ENCODE measurements at places on chromosomes 5 and 9.

- DNase-seq: no peak
Observed at GRCh38 chr5:142097681-142098080, 10.9 kb upstream of the NDFIP1 start.

- no peak for DNase-seq
Observed at GRCh38 chr5:133048993-133049725, 2.7 kb upstream of the HSPA4 start.

GRCh38 chr9:137320555-137321384, 18.7 kb upstream of the NRARP start:
- no peak for DNase-seq

DNA sequence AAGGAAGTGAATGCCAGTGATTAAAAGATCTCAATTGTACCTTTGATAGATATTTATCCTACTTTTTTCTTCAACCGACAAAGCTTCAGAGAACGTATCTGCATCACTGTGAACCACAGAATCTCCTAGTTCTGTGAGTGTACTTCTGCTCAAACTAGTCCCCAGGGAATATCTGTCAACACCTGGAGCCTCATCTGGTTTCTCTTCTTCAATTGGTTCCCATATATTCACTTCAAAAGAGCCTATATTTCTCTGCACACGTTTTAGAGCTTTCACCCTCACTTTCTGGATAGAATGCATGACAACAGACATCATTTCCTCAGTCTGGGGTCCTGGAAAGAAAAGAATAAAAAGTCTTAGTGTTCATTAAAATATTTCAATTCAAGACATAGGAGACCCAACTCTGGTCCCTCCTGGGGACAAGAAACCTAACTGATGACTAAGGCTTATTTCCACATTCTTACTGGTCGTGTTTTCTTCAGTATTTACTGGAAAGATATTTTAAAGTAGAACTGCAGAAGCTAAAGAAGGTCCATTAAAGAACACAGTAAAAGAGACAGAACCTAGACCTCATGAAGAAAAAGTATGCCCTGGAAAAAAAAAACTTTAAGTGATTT, 64.3 kb downstream of the CPLANE1 start:
- DNase-seq: no peak

- DNase-seq: no peak
Observed at GRCh38 chr5:85052826-85053225, 668.1 kb upstream of the EDIL3 start.

DNA sequence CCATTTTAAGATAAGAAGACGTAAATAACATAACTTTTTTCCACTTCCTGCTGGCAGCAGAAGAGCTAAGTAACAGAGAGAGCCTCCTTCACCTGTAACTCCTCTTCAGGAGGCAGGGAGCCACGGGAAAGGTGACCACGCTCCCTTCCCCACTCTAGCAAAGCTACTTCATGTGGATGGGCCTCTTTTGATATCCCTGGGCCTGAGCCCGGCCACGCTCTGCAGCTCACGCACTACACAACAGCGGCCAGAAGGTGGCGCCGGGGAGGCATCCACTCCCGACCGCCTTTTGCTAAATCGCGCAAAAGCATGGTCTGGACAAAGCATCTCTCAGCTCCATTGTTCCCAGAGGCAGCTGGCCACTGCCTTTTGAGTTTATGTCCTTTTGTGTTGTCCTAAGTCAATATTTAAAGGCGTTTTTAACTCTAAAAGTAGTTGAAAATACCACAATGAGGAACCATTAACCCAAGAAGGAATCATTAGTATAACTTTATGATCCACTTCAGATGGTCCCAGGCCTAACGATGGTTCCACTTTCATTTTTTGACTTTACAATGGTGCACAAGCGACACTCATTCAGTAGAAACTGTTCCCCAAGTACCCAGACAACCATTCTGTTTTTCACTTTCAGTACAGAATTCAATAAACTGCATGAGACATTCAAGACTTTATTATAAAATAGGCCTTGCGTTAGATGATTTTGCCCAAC, 23.6 kb downstream of the CMBL start:
- peak; percentile 84 for DNase-seq

DNA sequence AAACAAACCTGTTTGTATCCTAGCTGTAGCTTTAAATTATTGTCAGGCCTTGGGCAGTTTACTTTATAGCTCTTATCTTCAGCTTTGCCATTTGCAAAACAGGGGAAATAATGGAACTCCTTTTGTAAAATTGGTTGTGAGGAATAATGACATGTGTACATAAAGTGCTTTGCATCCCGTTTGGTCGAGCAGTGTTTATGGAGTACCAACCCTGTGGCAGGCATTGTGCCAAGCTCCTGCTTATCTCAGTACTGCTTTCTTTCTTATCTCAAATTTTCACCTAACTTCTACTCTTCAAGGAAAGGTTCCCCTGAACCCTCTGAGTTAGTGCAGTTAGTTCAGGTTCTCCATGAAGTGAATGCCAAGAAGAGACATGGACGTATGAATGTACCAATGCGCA, 9.4 kb upstream of the TENT2 start:
- DNase-seq: peak; percentile 21

- no peak for DNase-seq
Observed at GRCh38 chr5:67066815-67067214, 129.8 kb downstream of the CD180 start.

GRCh38 chr5:122693963-122694362, 80.9 kb upstream of the SNX2 start:
- DNase-seq: no peak

DNA sequence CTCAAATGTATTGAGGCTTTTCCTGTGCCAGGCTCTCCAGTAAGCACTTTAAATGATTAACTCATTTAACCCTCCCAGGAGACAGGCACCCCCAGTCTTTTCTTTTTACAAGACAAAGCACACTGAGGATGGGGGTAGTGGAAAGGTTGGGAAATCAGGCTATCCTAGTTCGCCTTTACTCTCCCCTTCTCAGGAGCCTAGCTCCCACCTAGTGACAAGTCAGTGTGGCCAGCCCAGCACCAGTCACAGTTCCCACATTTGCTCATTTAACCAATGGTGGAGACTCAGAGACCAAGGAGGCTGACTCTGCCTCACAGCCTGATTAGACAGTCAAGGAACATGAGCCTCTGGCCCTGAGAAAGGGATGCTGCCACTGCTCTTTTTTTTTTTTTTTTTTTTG, 3.5 kb downstream of the ALDH7A1 start:
- no peak for DNase-seq

DNA sequence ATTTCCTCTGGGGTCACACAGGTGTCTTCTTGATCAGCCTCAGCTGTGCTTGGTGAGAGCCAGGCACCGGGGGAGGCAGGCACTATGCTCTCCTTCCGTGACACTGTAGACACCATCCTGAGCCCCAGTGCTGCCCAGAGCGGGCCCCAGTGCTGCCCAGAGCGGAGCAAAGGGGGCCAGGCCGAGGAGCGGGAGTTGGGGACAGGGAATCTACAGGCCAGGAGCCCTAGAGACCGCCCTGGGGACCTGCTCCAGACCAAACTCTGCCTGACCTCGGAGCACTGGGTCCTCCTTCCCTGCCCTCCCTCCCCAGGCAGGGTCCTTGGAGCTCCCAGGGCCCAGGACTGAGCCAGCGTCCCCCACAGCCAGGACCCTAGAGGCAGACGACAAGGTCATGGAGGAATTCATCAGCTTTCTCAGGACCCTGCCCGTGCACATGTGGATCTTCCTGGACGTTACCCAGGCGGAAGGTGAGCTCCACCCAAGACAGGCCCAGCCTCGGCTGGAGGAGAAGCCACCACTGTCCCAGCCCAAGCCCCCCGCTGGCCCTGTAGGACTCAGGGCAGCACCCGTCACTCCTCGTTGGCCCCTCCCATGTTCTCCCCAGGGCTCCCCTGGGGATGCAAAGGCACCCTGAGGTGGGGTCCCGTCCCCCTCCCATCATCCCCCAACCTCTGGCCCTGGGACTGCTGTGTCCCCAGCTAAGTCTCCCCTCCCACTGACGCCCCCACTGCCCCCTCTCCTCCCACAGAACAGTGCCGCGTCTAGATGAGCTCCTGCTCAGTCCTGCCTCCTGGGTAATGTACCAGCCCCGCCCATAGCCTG, 30.2 kb downstream of the PAEP start:
- DNase-seq: no peak

DNA sequence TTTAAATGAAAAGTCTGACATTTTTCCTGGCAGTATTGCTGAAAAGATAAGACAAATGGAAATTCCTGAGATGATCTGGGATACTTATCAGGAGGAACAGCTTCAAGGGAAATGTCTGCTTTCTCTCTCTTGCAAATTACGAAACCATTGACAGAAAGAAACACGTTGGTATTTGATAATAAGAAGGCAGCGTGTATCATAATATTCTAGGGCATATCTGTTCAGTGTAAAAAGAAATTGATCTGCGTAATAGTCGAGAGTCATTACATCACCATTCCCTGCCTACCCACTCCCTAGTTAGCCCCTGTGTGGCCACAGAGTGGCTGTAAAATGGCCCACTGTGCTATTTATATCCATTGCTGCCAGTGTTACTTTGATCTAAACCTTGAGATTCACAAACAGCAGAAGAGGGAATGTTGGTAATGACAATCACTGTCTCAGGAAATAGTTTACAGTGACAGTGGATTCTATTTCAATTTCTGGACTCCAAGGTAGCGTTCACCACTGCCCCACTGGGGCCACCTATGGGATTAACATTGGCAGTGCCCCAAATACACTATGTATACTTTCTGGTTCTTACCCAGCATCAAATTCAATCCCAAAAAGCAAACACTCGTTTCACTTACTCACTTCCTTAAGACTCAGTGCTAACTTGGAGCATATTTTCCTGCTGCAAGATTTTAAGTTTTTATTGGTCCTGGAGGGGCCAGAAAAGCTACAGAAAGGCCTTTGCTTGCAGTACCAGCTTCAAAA, 133.4 kb upstream of the GAS1 start:
- DNase-seq: no peak

GRCh38 chr5:612498-613424, 621 bp downstream of the CEP72 start:
- DNase-seq: peak; percentile 16

DNA sequence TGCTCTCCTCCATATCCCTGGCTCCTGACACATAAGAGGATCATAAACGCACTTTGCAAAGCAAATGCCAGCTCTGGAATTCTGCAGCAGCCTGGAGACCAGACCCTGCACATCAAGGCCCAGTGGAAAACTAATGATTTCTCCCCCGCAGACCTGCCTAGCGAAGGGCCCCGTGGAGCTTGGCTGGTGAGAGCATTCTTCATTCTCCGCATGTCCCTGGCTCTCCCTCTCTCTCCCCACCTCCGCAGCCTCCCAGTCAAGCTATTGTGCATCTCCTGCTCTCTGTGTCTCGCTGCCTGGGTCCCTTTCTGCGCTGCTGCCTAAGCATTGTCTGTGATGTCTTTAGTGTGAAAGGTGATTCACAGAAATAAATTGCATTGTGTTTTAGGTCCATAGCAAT, 46.7 kb downstream of the GRIA1 start:
- DNase-seq: no peak

- no peak for DNase-seq
Observed at GRCh38 chr5:14587150-14587549, 5.6 kb downstream of the OTULINL start.

- DNase-seq: no peak
Observed at GRCh38 chr5:153350175-153350883, 140.1 kb upstream of the GRIA1 start.

- DNase-seq: no peak
Observed at GRCh38 chr5:67495072-67495471, 298.5 kb upstream of the CD180 start.

GRCh38 chr5:175614223-175614815, 43.6 kb upstream of the HRH2 start:
- DNase-seq: no peak

DNA sequence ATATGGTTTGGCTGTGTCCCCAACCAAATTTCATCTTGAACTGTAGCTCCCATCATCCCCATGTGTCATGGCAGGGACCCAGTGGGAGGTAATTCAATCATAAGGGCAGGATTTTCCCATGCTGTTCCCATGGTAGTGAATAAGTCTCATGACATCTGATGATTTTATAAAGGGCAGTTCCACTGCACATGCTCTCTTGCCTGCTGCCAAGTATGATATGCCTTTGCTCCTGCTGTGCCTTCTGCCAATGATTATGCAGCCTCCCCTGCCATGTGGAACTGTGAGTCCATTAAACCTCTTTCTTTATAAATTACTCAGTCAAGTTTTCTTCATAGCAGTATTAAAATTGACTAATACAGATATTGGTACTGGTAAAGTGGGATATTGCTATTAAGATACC, 42.4 kb downstream of the MARCHF11 start:
- DNase-seq: no peak

- no peak for DNase-seq
Observed at GRCh38 chr9:94867842-94868312, 141.4 kb downstream of the AOPEP start.
